Mammary epithelial cell (primary cell): ENCODE measurements at places on chromosomes 1 and 21.
A peak's percentile ranks its signal among the peaks of the same experiment; 100 is the strongest.

GRCh38 chr1:207579436-207579799 lies 65.5 kb upstream of the CR1L start:
- peak; percentile 54 for DNase-seq

DNA sequence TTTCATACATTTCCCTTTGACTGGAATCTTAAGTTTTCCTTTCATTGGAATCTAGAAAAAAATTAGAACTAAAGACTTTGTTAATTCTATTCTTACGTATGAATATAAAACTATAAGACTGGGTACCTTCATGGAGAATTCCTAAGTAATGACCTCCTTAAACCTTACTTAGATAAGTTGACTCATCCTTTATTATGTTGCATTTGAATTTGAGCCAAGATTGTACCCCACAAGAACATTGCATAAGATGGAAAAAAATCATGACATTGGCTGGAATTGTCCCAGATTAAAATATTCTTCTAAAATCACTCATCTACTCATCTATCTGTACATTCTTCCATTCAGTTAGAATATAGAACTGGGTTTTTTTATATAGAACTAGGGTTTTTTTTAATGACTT lies 137.4 kb downstream of the C1orf21 start:
- DNase-seq, result no peak

DNA sequence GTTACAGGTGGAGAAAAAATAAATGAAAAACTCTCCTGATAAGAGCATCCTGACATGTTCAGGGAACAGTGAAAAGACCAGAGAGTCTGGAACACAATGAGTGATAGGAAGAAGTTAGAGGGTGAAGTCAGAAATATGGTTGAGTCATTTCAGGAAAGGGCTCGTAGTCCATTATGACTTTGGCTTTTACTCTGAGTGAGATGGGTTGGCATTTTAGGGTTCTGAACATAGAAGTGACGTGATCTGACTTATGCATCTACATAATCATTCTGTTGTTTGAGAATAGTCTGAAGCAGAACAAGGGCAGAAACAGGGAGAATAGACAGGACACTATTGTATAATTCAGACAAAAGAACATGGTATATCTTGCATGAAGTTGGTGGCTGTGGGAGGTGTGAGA lies 5.8 kb downstream of the HMCN1 start:
- no peak for DNase-seq

GRCh38 chr1:35264871-35265270 lies 3.6 kb upstream of the ZMYM4 start:
- peak; percentile 67 for DNase-seq

DNA sequence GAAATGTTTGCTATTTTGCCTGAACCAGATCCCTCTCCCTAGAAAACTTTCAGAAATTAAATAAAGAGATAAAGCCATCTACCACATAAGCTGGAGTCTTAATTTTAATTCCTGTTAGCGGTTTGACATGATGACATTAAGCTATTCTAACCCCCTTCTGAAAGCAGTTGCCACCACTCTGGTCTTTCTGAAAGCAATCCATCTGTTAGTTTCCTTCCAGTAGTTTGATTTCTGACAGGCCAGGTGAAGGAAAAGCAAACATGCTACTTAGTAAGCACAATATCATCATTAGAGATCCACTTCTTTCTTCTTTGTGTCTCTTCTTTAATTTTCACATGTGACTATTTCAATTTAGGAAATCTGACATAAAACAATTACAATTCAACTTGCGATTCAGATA lies 39.9 kb downstream of the RGL1 start:
- DNase-seq, result no peak

GRCh38 chr21:35048183-35048601 lies 910 bp downstream of the RUNX1 start:
- peak; percentile 35 for DNase-seq

GRCh38 chr21:38952890-38953289 lies 147.2 kb downstream of the ETS2 start:
- no peak for DNase-seq

DNA sequence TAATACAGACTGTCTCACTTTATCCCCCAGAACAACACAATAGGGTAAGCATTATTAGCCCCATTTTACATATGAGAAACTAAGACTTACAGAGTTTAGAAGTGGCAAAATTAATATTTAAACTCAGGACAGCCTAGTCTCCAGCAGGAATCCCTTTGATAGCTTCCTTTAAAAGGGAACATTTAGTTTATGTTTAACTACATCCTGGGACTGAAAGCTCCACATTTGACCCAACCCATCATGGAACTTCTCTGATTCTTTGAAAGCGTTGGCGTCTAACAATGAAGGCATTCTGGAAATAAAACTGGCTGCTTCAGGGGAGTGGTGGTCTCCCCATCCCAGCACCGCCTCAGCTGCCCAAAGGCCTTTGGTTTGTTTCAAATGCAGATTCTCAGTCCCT lies 250.6 kb upstream of the NFIA start:
- DNase-seq, result no peak

GRCh38 chr1:220076861-220077762 lies 12.5 kb downstream of the BPNT1 start:
- DNase-seq, result no peak

DNA sequence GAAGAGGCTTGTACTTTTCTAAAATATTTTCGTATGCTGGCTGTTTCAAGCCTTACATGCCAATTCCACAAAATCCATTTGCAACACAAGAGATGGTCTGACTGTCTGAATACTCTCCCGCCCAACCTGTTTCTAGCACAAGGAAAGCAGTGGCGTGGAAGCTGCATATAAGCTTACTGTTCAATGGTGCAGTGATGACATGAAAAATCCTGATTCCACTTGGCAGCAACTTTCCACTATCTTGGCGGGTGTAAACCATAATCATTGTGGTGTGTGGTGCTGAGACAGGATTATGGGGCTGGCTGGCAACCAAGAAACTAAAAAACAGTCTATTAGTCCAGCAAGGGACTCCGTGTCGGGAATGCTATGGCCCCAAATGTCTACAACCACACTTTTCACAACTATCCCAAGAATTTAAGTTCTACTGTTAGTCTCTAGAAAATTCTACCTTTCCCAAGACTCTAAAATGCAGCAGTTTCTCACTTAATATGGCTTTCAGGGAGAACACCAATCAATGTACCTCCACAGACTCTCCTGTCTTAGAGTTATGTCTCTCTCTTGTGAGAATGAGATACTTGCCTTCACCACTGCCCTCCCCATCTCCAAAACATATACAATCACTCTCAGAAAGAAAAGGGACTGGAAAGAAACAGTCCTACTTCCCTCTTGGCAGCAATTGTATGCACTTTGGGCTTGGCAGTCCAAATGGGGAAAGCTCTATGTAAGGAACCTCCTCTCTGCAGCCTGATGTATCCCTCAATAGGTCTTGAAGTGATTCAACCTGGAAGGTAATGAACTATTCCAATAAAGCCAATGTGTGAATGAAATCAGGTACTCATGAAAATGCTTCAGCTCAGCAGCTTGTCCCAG lies 9.5 kb downstream of the COLGALT2 start:
- DNase-seq, result no peak

DNA sequence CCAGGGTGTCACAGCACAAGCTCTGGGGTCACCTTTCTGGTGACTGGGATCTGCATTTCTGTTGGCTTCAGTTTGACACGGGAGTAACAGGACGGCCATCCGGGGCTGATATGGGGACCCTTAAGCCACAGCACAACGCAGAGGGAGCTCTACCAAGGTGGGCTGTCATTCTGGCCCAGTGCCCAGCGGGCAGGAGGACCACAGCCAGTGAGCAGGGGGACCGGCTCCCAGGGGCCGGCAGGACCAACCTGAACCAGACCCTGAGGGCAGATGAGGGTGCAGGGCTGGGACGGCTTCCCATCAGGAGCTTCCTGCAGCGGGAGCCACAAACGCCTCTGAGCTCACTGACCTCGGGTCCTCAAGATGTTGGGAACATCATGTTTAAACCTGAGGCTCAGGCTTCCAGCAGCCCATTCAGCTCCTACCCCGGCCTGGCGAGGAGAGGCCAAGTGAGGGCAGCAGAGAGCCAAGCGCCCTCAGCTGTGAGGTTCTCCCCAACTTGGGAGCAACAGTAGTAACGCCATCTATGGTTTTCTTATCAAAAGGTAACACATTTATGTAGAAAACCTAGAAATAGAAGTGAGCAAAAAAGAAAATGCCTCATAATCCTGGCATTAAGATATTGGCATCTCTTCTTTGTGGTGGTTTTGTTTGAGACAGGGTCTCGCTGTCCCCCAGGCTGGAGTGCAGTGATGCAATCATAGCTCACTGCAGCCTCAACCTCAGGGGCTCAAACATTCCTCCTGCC lies 26.8 kb downstream of the TMEM201 start:
- peak; percentile 32 for DNase-seq

GRCh38 chr1:11413986-11414391 lies 65.0 kb upstream of the DISP3 start:
- no peak for DNase-seq

DNA sequence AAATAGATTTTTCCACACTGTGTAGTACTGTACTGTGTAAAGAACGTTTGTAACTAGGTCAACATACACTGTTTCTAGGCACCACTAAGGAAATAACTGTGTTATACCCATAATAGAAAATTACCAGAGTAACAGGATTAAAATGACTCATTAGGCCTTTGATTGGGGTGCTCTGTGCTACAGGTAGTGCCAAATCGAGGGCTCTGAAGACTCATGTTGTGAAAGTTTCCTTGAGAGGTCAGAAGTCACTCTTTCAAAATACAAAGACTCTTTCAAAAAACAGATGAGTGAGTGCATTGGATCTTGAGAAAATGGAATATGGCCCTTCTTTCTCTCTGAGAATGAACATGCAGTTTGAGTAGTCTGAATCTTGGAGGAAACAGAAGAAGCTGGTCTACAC lies 143.0 kb downstream of the MRPL39 start:
- DNase-seq, result peak; percentile 22

GRCh38 chr1:244010191-244010590 lies 40.9 kb upstream of the ZBTB18 start:
- DNase-seq, result no peak

- DNase-seq, result no peak
Observed at GRCh38 chr1:939511-940106, 15.9 kb downstream of the SAMD11 start.

- no peak for DNase-seq
Observed at GRCh38 chr1:10177876-10178275, 32.5 kb upstream of the KIF1B start.

GRCh38 chr1:88662723-88663122 lies 21.4 kb upstream of the PKN2 start:
- DNase-seq, result no peak

DNA sequence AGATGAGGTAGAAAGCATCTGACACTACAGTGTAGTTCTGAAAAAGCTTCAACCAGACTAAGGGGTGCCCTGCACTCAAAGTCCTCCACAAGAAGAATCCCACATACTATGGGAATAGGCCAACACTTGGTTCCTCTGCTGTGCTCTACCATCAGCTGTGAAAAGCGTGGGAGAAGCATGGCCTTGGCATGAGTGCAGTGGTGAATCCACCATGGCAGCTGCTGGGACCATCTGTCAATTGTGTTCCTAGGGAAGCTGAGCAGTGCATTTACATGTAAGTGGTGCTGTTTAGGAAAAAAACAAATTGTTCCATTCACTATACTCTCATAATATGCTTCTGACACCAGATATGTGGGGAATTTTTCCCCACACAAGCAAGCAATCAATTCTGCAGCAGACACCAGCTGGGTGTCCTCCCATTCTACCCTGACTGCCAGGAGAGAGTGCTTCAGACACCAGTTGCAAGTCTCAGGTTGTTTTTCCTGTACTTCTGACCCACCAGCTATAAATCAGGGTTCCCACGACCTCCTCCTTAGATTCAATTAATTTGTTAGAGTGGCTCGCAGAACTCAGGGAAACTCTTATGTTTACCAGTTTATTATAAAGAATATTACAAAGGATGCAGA lies 230.8 kb upstream of the CHRM3 start:
- no peak for DNase-seq

DNA sequence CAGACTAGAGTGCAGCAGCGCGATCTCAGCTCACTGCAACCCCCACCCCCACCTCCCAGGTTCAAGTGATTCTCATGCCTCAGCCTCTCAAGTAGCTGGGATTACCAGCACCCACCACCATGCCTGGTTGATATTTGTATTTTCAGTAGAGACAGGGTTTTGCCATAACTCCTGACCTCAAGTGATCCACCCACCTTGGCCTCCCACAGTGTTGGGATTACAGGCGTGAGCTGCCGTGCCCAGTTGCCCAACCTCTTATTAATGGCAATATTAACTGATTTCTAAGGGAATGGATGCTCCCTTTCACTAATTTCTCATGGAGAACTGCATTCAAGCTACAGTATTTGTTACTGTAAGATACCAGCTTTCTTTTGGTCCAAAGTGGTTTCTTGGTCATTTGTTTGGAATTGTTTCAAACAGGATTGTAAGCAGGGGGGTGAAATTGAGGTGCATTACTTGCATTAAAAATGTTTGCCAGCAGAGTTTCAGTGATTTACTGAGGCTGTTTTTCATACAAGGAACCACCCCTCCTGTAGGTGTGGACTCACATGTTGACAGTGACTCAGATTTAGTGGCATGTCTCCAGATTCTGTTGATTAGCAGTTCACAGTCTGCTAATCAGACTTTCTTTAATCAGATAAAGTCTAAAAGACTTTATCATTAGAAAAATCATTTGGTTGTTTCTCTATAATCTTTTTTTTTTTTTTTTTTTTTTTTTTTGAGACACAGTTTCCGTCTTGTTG lies 3.9 kb upstream of the TGFBR3 start:
- DNase-seq, result peak; percentile 63

DNA sequence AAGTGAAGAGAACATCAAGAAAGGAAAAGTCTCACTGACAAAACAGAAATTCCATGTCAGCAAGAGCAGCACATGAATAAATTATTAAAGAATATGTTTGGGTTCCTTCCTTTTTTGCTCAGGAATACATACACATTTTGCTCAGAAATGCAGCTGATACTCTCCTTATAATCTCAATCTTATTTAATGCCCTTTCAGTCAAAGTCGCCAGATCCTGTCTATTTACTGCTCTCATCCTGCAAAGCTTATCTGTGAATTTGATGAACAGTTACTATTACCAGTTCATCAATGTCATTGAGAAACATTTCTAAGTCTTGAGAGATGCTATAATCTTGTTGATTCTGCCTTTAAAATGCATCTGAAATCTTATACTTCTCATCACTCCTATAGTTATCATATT lies 543.1 kb upstream of the ZRANB2 start:
- DNase-seq, result no peak

GRCh38 chr1:53860967-53861411 lies 22.9 kb upstream of the NDC1 start:
- peak; percentile 30 for DNase-seq

DNA sequence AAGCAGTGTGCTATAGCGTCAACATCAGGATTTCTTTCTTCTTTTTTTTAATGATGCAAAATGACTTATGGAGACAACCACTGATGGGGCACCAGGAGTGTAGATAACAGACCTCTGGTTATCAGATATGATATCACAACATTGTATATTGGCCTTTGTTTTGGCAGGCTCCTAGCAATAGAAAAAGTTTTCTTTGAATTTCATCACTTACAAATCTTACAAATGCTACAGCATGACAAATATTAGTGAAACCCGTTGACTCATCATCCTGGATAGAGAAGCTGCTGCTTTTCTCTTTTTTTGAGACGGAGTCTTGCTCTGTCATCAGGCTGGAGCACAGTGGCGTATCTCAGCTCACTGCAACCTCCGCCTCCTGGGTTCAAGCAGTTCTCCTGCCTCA lies 92.9 kb downstream of the LTN1 start:
- DNase-seq, result peak; percentile 24

- peak; percentile 93 for DNase-seq
Observed at GRCh38 chr1:13801232-13801631, 101.2 kb downstream of the PRDM2 start.

- DNase-seq, result peak; percentile 15
Observed at GRCh38 chr1:64392109-64392508, 77.8 kb upstream of the CACHD1 start.

GRCh38 chr1:6108937-6109614 lies 63.4 kb downstream of the KCNAB2 start:
- peak; percentile 50 for DNase-seq

- DNase-seq, result no peak
Observed at GRCh38 chr1:232218955-232219865, 410.7 kb downstream of the SIPA1L2 start.
